ENCODE measurements at places on chromosomes 1 and 21. TPM values are rescaled to one million over a fixed set of nuclear protein-coding genes. Genes with fewer than 3 reads are reported as not detected.

GRCh38 chr1:230828421-230828820 is 39.9 kb downstream of the C1orf198 start:
- no peak for DNase-seq

DNA sequence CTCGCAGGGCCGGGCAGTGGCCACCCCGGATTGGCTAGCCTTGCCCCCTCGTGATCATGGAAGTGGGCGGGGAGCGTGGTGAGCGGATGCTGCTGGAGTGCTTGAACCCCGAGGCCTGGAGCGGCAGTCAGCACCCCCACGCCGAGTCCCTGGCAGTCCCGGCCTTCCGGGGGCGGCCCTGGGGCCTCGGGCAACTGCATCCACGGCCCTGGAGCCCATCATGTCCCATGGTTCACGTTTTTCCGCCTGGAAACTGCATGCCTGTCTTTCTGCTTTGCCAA is 45.6 kb downstream of the CDC7 start:
- DNase-seq, result no peak

DNA sequence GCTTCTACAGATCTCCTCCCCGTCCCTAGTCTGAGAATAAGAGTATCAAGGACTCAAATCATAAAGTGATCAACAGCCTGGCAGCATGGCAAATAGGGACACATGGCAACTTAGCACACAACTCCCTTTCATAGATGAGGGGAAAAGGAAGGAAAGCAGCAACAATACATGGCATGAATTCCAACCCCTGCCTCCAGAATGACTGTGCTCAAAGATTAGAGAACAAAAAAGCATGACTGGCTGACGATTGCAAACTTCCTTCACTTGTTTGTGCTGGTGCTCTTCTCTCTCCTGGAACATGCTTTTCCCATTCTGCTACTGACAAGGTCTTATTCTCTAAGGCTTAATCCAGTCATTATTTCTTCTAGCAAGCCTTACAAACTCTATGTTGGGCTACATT is 11.5 kb downstream of the KTI12 start:
- DNase-seq, result no peak

- no peak for DNase-seq
These were observed 36.0 kb downstream of the CAPN2 start for GRCh38 chr1:223748405-223748772.

GRCh38 chr21:41582298-41582840 is 74.4 kb upstream of the TMPRSS2 start:
- no peak for DNase-seq

GRCh38 chr1:150144606-150145005 is 5.1 kb upstream of the PLEKHO1 start:
- DNase-seq, result no peak

GRCh38 chr1:27668808-27669723 is 2.9 kb downstream of the IFI6 start:
- DNase-seq, result peak; percentile 46

DNA sequence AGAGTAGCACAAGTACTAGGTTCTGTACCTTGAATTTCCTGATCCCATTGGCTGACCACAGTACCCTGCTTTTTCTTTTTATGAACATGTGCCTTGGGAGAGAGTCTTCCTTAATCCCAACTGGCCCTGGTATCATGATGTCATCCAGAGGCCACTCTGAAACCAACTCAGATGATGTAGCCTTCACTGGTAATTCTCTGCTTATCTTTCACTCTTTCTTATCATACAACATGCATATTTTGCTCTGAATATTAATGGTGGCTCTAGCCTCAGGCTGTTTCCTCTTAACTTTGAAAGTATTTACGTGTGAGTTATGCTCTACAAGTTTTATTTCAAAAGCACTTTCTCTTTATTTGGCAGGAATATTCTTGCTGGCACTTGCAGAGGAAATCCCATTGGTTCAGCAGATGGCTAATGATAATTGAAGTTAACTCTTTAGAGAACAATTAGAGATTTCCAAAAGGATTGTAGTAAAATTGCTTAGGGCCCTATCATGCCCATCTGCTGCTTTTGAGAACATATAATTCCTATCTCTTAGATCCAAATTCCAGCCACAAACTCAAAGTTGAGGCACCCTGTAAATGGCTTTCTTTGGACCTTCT is 86.1 kb downstream of the PTGER3 start:
- DNase-seq, result no peak

GRCh38 chr1:160127865-160128523 is 12.4 kb downstream of the ATP1A2 start:
- DNase-seq, result no peak

- no peak for DNase-seq
These were observed 73.8 kb upstream of the ATP1A1 start for GRCh38 chr1:116299248-116299647.

The ADORA3 gene
- not detected for total RNA-seq

The RGS13 gene
- total RNA-seq, result not detected

The NUAK2 gene
- total RNA-seq, result 11.8 TPM

The TRPM2 gene
- total RNA-seq, result 14.0 TPM

The FMOD gene
- total RNA-seq, result 1.5 TPM

The VCAM1 gene
- not detected for total RNA-seq

The TRIM63 gene
- total RNA-seq, result not detected

The CGN gene
- 2.0 TPM for total RNA-seq

The GCSAML gene
- not detected for total RNA-seq

Measured in mammary epithelial cell (primary cell).